ENCODE measurements at places on chromosomes 4 and X.

GRCh38 chr4:184953421-184953945, 64.8 kb upstream of the HELT start:
- DNase-seq = no peak

- DNase-seq = no peak
Measured at GRCh38 chrX:125089761-125090445, 229.8 kb upstream of the TEX13C start.

DNA sequence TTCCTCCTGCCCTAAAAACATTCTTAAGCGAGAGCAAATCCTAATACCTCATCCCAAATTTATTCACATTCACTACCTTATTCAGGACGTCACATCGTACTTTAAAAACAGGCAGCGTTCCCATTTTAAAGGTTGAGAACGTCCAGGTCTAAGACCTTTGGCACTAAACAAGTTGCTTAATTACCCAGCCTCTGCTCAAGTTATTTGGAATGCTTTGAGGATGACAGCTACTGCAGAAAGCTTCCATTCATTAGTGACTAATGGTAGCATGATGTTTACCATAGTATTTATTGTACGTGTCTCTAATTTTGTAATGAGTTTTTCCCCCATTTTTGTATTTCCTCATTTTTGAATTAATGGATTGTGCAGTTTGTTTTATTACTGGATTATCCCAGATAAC, 1.5 kb downstream of the USP38 start:
- peak; percentile 14 for DNase-seq

- no peak for DNase-seq
Measured at GRCh38 chr4:82748810-82749470, 49.7 kb downstream of the SCD5 start.

- peak; percentile 33 for DNase-seq
Measured at GRCh38 chrX:47748576-47748975, 88.1 kb upstream of the ZNF81 start.

DNA sequence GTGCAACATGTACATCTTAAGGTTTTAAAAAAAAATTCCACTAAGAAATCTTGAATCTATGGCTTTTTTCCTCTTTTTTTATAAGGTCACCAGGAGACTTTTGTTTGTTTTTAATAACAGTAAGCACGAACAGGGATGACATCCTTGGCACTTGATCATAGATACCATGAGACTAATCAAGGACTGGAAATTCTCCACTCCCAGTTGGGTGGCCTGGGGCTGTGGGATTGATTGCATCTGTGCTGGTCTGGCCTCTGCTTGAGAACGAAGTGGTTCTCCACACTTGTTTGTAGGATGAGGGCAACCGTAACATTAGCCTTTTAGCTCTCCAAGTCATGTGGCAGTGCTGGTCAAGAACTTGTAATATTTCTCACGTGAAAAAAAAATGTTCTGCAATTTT, 35.4 kb downstream of the SNX25 start:
- DNase-seq = no peak

GRCh38 chr4:38101563-38101962, 141.4 kb downstream of the PTTG2 start:
- DNase-seq = no peak

DNA sequence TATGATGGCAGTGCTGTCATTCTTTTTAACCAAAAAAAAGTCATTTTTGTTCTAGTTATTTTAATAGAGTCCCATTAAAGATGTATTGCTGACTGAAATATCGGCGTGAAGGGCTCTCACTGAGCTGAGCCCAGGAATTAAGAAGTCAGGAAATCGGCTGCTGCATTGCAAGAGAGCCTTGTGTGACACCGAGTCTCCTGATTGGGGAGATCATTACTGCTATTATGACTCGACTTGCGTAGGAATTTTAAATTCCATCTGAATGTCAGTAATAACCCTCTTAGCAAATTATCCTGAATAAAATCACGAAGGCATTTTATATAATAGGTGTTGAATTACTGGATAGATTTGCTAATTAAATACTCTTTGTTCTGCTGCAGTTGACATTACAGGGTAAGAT, 111.5 kb downstream of the POLA1 start:
- no peak for DNase-seq

DNA sequence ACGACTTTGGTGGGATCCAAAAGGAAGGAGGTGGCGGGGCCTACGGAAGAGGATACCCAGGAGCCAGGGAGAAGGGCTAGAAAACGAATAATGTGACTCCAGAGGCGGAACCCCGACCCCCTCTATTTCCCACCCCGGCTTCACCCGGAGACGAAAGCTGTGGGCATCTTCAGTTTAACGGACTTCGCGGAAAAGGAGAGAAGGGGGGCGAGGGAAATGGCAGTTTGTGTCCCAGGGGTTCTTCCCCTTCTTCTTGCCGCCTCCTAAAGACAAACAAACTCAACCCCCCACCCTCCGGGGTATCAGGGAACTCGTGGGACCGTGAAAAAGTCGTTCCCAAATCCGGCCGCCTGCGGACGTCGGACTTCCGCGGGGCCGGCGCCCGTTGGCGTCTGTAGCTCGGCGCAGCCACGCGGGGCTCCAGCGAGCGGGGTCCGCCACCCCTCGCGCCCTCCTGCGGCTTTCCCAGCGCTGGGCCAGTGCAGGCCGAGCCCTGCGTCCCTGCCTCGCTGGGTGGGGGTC, 3.6 kb upstream of the LEF1 start:
- DNase-seq = peak; percentile 25

GRCh38 chrX:96833333-96833732, 50.4 kb upstream of the RPA4 start:
- DNase-seq = no peak

DNA sequence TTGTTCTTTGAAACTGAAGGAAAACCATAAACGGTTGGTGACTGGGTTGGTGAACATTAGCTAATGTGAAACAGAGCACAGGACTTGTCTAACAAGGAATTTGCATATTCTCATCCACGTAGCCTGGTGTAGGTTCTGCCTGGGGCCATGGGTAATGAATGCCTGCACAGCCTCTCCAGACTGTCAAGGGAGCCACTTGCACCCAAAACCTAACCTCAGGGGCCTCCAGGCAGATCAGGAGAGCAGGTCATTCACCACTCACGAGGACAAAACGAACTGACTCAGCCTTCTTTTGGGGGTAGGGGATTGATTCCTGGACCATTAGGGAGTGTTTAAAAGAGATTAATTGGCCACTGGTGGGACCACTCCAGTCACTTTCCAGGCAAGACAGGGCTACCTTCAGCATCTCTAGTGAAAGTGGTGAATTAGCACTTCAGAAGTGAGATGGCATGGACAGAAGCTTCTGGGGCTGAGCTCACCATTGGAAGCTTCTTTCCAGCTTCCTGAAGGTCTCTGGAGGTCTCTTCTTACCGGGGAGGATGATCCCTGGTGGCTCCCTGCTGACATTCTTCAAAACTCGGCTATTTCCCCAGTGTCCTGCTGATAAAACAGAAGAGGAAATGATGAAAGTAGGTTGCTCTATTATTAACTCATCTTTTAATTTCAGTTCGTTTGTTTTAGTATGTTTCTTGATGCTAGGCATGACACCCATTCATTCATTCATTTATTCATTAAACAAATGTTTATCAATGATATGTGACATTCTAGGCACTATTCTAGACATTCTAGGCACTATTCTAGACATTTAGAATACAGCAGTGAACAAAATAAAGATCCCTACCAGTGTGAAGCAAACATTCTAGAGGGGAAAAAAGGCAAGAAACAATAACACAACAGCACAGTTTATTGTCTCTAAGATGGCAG, 104.5 kb upstream of the LNX1 start:
- no peak for DNase-seq

DNA sequence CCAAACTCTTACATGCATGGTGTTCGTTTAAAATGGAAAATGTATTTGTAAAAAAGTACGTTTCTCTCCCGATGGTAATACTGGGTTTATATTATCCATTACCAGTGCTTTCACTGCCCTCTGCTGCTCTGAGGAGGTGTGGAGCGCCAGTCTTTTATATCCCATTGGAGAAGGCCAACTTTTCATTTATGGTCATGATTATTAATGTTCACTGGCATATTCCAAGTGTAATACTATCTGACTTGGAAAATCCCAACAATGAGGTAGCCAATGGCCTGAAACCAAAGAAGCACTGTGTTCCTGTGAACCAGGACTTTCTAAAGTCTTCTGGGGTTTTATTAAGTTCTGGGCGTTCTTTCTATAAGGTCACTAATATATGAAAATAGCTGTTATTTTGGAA, 80.7 kb downstream of the SYNPO2 start:
- peak; percentile 90 for DNase-seq

- peak; percentile 24 for DNase-seq
Measured at GRCh38 chr4:114136069-114136468, 156.6 kb upstream of the ARSJ start.

DNA sequence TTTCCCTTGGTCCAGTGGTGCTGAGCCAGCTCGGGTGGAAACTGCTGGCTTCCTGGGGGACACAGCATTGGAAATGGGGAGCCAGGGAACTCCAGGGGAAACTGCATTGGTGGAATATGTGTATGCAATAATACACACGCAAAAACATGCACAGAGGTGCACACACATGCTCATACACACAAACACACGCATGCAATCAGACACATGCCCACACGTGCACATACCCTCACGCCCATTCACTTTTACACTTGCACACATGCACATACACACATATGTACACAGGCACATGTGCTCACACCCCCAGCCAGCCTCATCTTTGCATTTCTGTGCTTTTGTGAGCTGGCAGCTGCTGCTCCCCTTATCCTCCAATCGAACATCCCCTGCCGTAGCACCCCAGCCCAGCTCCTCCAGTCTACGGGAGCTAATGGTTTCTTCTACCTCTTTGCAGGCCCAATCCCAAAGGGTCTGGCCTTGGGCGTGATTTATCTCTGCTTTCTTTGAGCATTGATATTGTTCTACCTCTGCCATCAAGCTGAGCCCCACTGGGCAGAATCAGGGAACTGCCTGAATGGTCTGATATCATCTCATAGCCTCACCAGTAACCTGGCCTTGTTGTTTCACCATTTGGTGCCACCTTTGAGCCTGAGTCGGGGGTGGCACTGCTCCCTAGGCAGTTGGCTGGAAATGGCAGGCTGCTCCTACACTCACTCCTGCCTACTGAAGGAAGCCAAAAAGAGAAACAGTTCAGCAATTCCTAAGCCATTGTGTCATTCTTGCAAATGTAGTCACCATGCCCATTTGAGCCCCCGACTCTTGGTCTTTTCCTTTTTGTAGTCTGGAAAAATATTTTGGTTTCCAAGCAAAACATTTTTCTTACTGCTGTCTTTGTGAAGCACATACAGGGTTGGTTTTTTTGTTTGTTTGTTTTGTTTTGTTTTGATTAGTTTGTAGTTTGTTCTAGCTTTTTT, 104.4 kb upstream of the MAMLD1 start:
- peak; percentile 17 for DNase-seq

GRCh38 chr4:132063829-132064228, 1085.3 kb upstream of the PCDH10 start:
- DNase-seq = no peak

GRCh38 chrX:85927740-85928139, 119.6 kb downstream of the CHM start:
- no peak for DNase-seq

GRCh38 chrX:32448320-32448719, 763.0 kb downstream of the DMD start:
- peak; percentile 10 for DNase-seq

- DNase-seq = no peak
Measured at GRCh38 chr4:118833192-118833820, 2.6 kb downstream of the SEC24D start.

- no peak for DNase-seq
Measured at GRCh38 chr4:143339497-143339896, 2.8 kb downstream of the GAB1 start.

- no peak for DNase-seq
Measured at GRCh38 chr4:85579942-85580341, 105.0 kb downstream of the ARHGAP24 start.

DNA sequence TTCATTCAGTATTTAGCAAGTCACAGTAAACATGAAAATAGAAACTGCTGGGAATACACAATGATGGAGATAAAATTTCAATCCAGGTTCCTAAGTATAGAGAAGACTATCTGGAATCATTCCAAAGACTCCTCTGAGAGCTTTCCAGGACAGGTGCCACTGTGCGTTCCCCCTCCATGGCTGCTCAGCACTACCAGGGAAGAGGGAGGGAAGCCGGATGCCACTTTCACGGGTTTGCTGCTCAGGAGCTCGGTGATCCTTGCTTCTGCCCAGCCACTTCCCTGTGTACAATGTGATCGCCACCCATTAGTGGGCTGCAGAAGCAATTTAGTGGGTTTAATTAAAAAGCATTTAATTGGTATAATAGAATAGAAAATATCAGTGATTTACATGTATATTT, 94.5 kb downstream of the FNIP2 start:
- DNase-seq = no peak

- no peak for DNase-seq
Measured at GRCh38 chrX:29941287-29941686, 274.1 kb upstream of the MAGEB2 start.

- DNase-seq = no peak
Measured at GRCh38 chr4:176856421-176856820, 63.7 kb upstream of the VEGFC start.

DNA sequence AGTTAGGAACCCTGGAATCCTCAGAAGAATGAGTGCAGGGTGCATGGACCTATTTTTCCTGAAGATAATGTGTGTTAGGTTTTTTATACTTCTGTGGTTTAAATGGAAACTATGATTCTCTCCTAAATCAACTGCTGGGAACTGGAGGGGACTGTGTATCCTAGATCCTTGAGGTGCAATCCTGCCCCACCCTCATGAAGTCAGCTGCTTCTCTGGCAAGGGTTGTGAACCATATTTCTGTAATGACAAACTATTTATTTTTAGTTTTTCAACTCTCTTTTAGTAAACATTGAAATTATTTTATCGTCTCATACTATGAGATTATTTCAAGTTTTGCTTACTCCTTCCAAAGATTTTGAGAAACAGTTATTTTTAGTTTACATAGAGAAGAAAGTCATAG, 25.8 kb upstream of the VEGFC start:
- peak; percentile 63 for DNase-seq

All from LHCN-M2 (cell line).